Natural killer cell treated with Interleukin-12 subunit alpha and Interleukin-12 subunit beta and Interleukin-15 and Interleukin-18, amount 100 ng/mL, for 72 hours (primary cell): ENCODE measurements at places on chromosomes 2 and 18.

DNA sequence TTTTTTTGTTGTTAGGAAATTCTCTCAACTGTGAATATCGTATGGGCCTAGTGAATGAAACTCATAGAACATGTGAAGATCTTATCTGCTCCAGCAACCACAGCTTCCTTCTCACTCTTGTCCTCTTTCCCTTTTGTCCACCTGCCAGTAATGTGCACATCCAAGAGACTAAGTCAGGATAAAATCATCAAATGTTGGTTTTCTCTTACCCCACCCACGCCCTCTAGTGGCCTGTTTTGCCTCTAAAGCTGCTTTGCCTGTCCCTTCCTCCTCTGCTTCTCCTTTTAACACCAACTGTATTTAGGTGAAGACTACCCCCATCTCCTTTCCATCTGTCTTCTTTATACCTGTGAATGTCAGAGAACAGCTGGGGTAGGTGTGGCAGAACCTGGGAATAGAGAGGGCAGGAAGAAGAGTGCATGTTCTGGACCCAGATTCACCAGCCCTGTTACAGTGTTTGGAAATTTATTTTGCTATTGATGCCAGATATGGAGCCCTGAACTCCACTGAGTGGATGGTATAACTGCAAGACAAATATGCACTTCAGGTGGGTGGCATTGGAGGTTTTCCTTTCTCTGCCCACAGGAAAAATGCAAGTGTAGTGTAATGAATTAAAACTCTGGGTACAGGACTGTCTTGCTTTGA, 8.4 kb upstream of the MGAT5 start:
- peak; percentile 84 for DNase-seq

- DNase-seq: no peak
Observed at GRCh38 chr2:215423234-215423633, 12.6 kb downstream of the FN1 start.

- no peak for DNase-seq
Observed at GRCh38 chr2:7094231-7094741, 177.1 kb downstream of the RNF144A start.

- no peak for DNase-seq
Observed at GRCh38 chr2:197360744-197361156, 50.2 kb upstream of the ANKRD44 start.

- DNase-seq: no peak
Observed at GRCh38 chr2:16622399-16622968, 43.1 kb downstream of the CYRIA start.

- no peak for DNase-seq
Observed at GRCh38 chr2:174771136-174771535, 6.9 kb upstream of the CHRNA1 start.

DNA sequence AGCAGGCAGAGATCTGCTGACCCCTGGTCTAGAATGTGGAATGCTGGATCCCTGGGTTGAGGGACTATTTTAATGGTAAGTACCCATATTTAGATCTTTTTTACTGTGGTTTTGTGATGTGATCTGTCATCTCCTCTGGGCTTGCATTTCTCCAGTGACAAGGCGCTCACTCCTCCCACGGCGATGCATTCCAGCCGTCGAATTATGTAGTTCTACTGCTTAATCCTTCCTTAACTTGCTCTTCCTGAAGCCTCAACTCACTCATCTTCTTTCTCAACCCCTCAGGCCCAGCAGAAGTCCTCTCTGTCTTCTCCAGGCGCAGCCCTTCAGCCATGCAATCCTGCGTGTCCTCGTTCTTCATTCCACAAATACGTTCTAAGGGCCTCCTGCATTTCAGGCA, 51.2 kb downstream of the HPCAL1 start:
- no peak for DNase-seq

DNA sequence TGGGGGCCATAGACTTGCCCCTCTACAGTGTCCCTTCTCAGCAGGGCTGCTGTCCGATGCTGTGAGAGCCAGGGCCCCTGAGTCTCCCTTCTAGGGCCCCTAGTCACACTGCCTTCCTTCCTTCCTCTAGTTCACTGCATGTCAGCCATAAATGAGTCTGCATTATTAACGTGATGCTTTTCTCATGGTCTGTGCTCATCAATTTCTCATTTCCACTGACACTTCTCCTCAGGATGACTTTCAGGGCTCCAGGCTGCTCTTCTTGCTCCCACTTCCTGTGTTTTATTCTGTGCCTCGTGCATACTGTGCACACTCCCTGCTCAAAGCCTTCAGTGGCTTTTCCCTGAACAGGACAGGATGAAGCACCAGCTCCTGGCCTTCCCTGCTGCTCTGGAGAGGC, 146.5 kb downstream of the FAM210A start:
- no peak for DNase-seq

- DNase-seq: no peak
Observed at GRCh38 chr2:195995499-195995898, 73.1 kb downstream of the DNAH7 start.

GRCh38 chr2:14745288-14746076, 113.0 kb downstream of the LRATD1 start:
- no peak for DNase-seq

DNA sequence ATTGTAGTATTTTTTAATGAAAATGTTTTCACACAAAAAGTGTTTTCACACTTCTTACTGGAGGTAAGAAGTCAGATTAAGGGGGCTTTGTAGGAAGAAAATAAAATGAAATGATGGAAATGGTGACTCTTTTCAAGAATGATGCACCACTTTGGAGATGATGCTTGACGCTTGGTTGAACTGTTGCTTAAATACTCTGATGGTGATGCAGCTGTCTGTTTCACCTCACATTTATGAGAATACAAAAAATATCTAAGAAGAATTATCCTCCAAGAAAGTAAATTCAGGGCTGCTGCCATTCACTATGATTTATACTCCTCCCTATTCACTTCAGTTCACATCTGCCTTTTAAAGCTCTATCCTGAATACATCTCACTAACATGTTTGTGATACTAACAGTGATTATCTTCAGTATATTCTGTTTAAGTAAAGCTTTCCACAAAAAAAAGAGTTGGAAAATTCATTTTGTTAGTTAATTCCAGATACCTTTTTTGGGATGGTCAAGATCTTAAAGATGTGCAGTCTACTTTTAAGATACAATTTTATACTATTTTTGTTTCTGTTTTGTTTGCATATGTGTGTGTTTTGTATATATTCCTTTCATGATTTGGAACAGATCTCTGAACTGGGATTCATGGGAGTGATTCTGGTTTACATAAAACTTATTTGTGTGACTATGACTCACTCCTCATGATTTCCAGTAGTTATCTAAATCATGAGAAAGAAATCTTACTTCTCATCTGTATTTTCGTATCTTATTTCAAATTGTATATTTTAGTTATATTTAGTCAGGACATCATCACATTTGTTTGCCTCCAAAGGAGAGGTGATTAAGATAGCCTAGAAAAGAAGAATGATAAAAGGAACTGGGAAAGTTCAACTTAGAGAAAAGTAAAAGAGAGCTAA, 53.1 kb downstream of the SLC39A10 start:
- DNase-seq: no peak

GRCh38 chr2:88590998-88591613, 36.2 kb downstream of the EIF2AK3 start:
- no peak for DNase-seq
